Stimulated activated CD8-positive, alpha-beta memory T cell treated with anti-CD3 and anti-CD28 coated beads, Interleukin-4, amount 100 ng/mL, for 24 hours (primary cell): ENCODE measurements at places on chromosomes 11 and 22.

GRCh38 chr11:65610404-65610803, 3.6 kb downstream of the MAP3K11 start:
- DNase-seq: no peak

- DNase-seq: no peak
Measured at GRCh38 chr11:12164061-12165014, 53.9 kb downstream of the MICAL2 start.

GRCh38 chr22:49866646-49867045, 13.0 kb downstream of the ZBED4 start:
- no peak for DNase-seq

GRCh38 chr22:23033116-23033905, 37.0 kb upstream of the GNAZ start:
- DNase-seq: no peak

GRCh38 chr22:42353883-42354727, 78.1 kb downstream of the NFAM1 start:
- no peak for DNase-seq

- DNase-seq: no peak
Measured at GRCh38 chr11:121144723-121145122, 43.7 kb downstream of the TECTA start.

DNA sequence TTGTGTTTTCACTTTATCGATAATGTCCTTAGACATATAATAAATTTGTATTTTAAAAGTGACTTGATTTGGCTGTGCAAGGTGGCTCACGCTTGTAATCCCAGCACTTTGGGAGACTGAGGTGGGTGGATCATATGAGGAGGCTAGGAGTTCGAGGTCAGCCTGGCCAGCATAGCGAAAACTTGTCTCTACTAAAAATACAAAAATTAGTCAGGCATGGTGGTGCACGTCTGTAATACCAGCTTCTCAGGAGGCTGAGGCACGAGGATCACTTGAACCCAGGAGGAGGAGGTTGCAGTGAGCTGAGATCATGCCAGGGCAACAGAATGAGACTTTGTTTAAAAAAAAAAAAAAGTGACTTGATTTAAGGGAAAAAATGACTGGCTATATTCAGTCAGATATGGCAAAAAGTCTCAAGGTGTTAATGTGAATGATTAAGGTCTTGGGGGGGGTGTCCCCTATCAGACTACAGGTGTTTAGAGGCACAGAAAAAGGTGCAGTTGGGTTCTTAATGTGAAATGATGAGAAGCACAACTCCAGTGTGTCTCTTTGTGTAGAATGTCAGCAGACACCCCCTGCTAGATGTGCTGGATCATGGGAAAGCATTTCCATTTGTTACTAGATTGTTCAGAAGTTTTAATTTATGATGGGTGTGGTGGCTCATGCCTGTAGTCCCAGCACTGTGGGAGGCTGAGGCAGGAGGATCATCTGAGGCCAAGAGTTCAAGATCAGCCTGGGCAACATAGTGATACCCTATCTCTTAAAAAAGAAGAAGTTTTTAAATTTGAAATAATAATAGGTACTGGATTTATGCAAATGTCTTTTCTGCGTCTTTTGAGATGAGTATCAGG, 17.0 kb downstream of the NEAT1 start:
- no peak for DNase-seq

DNA sequence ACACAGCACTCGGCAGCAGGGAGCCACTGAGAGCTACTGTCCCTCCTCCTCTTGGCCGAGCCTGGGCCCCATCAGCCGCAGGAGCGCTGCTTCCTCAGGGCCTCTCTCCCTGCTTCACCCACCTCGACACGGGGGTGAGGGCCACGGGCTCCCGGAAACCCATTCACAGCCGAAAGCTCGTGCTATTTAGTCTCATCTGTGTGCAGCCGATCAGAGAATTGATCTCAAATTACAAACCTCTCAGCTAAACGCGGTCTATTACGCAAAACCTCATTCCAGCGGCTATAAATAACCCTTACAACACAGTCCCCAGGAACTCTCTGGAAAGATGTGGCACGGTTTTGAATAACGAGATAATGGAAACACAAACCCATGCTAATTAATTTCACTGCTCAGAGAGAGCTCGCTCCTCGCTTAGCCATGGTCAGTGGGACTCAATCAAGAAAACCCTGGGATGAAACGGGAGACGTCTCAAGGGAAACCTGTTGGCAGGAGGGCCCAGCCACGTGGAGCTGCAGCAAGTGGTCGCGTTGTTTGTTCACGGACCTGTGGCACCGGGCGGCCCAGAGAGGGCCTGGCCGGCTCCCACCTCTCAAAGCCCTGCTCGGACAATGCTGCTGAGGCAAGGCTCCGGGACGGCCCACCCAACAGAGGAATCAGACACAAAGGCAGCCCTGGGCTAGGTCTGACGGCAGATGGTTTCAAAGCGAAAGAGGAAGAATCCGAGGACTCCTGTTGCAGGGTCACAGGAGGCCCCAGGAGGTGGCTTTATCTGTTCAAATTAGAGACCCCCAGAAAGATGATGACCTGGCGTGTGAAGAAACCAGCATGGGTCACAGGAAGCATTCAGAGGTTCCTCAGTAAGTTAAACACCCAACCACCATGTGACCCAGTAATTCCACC, 210.5 kb downstream of the CTTN start:
- DNase-seq: no peak

DNA sequence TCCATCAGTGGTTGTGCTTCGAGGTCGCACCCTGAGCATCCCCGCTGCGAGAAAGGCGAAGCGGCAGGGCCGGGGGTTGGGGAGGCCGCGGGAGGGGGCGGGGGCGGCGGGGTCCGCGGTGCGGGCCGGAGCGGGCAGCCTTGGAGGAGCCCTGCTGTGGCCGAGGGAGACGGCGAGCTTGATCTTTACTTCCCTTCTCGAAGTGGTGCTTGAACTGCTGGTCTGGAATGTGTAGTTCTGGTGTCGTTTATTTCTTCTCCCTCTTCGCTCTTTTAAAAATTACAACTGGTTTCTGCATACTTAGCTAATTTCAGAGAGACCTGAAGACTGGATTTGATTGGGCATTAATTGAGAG, 1.1 kb downstream of the APLP2 start:
- no peak for DNase-seq
